Endothelial cell of umbilical vein (primary cell): ENCODE measurements at places on chromosomes 2 and 18.

DNA sequence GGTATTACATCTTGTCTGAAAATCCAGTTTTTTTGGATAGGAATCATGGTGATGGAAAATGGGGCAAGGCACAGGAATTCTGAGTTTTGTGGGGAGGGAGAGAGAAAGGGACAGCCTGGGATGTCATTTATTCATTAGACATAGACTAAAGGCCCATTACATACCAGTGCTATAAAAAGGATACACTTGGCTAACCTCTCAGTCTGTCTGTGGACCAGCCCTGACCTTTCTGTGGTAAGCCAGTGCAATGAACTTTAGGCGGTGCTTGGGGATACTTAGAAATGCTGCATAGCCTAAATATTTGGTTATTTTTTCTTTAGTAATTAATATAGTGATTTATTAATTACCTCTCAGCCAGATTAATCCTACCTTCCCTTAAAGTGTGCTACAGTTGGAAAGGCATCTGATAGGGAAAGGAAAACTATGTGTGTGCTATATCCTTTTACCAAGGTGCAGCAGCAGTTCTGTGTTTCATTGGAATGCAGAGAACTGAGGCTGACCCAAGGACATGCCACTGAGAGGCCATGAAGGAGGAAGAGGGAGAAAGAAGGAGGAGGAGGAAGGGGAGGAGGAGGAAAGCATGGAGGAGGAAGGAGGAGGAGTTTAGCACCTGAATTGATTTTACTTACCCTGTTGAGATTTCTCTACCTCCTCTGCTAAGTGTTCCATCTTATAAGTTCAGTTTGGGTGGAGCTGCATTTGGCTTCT, 37.5 kb downstream of the KCNS3 start:
- no peak overlapping the region for H3K4me3 ChIP-seq
- DNase-seq, result no peak
- no peak overlapping the region for H3K27ac ChIP-seq
- H3K4me1 ChIP-seq, result no peaks in the 10 kb centered on the region
- no peaks in the 10 kb centered on the region for H3K27me3 ChIP-seq
- no peaks in the 10 kb centered on the region for H3K36me3 ChIP-seq

- no peak for DNase-seq
- H3K36me3 ChIP-seq, result no peaks in the 10 kb centered on the region
- no peaks in the 10 kb centered on the region for H3K27me3 ChIP-seq
- H3K27ac ChIP-seq, result no peak overlapping the region
- no peak overlapping the region for H3K4me3 ChIP-seq
These were observed 50.5 kb upstream of the OTOS start for GRCh38 chr2:240191001-240191400.

GRCh38 chr2:29057006-29057405, 17.3 kb downstream of the PCARE start:
- no peaks in the 10 kb centered on the region for H3K4me1 ChIP-seq
- no peak for DNase-seq
- H3K27ac ChIP-seq, result no peak overlapping the region
- H3K27me3 ChIP-seq, result no peaks in the 10 kb centered on the region
- no peaks in the 10 kb centered on the region for H3K36me3 ChIP-seq

GRCh38 chr2:234496055-234496834, 636 bp downstream of the ARL4C start:
- no peaks in the 10 kb centered on the region for H3K27me3 ChIP-seq
- H3K36me3 ChIP-seq, result no peaks in the 10 kb centered on the region
- H3K27ac ChIP-seq, result peak overlapping the region; percentile 43
- H3K4me1 ChIP-seq, result peaks cover 16% of the 10 kb centered on the region
- peak; percentile 54 for DNase-seq

DNA sequence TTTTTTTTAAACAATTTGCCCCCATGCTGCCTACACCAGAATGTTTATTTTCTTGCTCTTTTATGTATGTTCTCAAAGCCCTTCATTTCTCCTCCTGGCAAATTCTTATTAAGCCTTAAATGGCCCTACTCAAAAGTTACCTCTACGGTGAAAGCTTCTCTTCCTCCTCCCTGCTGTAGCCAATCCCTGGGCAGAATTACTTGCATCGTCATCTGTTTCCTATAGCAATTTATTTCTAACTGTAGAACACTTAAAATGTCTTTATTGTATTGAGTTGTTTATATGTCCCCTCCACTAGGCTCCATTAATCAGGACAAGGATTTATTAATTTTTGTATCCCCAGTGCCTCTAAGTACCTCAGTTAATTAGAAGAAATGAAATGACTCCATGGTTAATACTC, 2.5 kb upstream of the RAD51AP2 start:
- DNase-seq, result no peak
- H3K36me3 ChIP-seq, result no peaks in the 10 kb centered on the region
- H3K4me1 ChIP-seq, result peaks cover 2% of the 10 kb centered on the region
- no peak overlapping the region for H3K4me3 ChIP-seq
- no peak overlapping the region for H3K27ac ChIP-seq

GRCh38 chr2:27427863-27428212, 593 bp upstream of the NRBP1 start:
- peaks cover 26% of the 10 kb centered on the region for H3K4me1 ChIP-seq
- no peaks in the 10 kb centered on the region for H3K27me3 ChIP-seq
- no peak for DNase-seq
- H3K4me3 ChIP-seq, result peak overlapping the region; percentile 93
- peak overlapping the region; percentile 86 for H3K27ac ChIP-seq

- H3K27me3 ChIP-seq, result no peaks in the 10 kb centered on the region
- peaks cover 9% of the 10 kb centered on the region for H3K4me1 ChIP-seq
- no peak overlapping the region for H3K4me3 ChIP-seq
- H3K36me3 ChIP-seq, result no peaks in the 10 kb centered on the region
These were observed 5.9 kb upstream of the RNF152 start for GRCh38 chr18:61898640-61899101.

- H3K4me3 ChIP-seq, result no peak overlapping the region
- H3K27ac ChIP-seq, result no peak overlapping the region
- H3K27me3 ChIP-seq, result peaks cover 7% of the 10 kb centered on the region
- DNase-seq, result no peak
These were observed 9.9 kb downstream of the AQP12B start for GRCh38 chr2:240672701-240673190.

DNA sequence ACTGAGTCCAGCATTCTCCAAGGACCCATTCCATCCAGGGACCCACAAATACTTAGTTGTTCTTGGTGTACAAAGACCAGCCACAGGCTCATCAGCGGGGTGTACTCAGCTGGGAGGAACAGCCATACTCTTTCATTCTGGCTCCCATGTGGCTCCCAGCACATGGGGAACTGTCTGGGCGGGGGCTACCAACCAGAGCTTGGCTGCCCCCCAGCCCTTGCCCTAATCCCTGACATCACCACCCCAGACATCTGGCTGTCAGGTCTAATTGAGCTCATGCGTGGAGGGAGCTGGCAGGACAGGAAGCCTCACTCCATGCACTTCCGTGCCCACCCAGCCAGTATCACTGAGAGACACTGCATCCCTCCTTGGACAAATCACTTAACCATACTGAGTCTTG, 283.6 kb downstream of the DYSF start:
- peaks cover 7% of the 10 kb centered on the region for H3K27me3 ChIP-seq
- H3K4me1 ChIP-seq, result no peaks in the 10 kb centered on the region
- no peak overlapping the region for H3K27ac ChIP-seq

DNA sequence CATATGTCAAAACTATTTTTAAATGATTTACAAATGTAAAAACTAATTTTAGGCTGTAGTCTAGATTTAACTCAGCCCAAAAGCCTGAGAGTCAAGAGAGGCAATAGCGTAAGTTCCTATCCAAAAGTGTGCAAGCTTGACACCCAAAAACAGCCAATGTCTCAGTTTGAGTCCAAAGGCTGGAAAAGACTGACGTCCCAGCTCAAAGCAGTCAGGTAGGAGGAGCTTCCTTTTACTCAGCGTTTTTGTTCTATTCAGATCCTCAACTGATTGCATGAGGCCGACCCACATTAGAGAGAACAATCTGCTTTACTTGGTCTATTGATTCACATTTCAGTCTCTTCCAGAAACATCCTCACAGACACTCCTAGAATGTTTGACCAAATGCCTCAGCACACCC, 51.8 kb downstream of the MYL12B start:
- no peak overlapping the region for H3K4me3 ChIP-seq
- H3K36me3 ChIP-seq, result no peaks in the 10 kb centered on the region
- H3K27me3 ChIP-seq, result no peaks in the 10 kb centered on the region
- no peak overlapping the region for H3K27ac ChIP-seq
- no peaks in the 10 kb centered on the region for H3K4me1 ChIP-seq

- H3K27me3 ChIP-seq, result no peaks in the 10 kb centered on the region
- H3K4me1 ChIP-seq, result no peaks in the 10 kb centered on the region
- H3K36me3 ChIP-seq, result no peaks in the 10 kb centered on the region
- DNase-seq, result no peak
- no peak overlapping the region for H3K4me3 ChIP-seq
These were observed 408.2 kb upstream of the HS6ST1 start for GRCh38 chr2:128726911-128727310.

DNA sequence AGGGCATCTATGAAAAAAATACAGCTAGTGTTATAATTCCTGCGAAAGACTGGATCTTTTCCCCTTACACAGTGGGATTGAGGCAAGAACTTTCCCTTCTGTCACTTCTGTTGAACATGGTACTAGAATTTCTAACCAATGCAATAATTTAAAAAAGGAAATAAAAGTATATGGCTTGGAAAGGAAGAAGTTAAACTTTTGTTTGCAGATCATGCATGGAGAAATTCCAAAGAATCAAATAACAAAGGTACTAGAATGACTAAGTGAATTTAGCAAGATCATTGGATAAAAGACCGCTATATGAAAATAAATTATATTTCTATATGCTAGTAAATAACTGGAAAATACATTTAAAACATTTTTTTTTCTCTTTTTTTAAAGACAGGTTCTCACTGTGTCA, 31.0 kb upstream of the SH3BP4 start:
- H3K4me1 ChIP-seq, result no peaks in the 10 kb centered on the region
- H3K36me3 ChIP-seq, result no peaks in the 10 kb centered on the region
- peaks cover 5% of the 10 kb centered on the region for H3K27me3 ChIP-seq
- no peak overlapping the region for H3K27ac ChIP-seq
- H3K4me3 ChIP-seq, result no peak overlapping the region
- no peak for DNase-seq

DNA sequence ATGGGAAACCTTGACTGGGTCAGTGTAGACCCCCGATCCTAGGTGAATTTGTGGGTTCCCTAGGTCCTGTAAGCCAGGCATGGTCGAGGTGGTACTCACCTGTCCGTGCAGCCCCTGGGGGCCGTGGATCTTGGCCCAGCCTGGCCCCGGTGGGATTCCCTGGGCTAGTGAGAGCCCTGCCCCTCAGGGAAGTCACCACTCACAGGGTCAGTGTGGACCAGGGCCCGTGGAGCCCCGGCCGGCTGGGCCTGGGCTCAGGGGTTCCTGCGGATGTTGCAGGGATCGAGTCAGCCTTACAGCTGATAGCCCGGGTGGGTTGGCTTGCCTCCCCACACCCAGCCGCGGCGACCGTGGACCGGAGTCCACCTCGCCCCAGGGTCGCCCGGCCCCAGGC, 528 bp downstream of the ATG9A start:
- peaks cover 15% of the 10 kb centered on the region for H3K4me1 ChIP-seq
- H3K27ac ChIP-seq, result peak overlapping the region; percentile 76
- H3K4me3 ChIP-seq, result peak overlapping the region; percentile 70
- no peak for DNase-seq

DNA sequence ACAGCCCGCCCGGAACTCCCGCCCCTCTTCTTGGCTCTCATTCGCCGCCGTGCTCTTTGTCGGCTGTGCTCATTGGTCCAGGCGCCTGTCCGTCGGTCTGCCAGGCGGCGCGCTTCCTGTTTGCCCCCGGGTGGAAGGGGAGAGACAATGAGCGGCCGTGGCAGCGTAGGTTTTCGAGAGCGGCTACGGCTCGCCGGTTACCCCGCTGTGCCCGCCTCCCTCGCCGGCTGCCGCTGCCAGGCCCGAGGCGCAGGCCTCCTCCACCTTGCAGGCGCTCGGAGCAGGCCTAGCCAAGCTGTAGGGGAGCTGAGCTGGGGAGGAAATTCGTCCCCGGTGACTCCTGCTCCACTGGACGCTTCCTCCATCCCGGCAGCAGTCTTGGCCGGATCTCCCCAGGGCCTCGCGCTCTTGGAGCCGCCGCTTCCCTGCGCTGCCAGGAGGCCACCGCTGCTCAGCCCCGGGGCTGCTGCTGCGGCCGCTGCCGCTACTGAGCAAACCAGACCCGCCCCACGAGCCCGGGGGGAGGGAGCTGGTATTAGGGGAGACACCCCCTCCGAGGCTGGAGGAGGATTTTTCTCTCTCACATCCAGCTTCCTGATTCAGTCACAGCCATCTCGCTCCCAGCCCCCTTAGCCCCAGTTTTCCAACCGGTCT, at the start of gene SP3:
Gene SP3 (minus strand): TSS at position 2 of the 654 bp plus-strand sequence. CDS start 202 bp downstream, outside the sequence.
- H3K4me1 ChIP-seq, result peaks cover 19% of the 10 kb centered on the region
- H3K4me3 ChIP-seq, result peak within 1 kb of the TSS; percentile 91
- no peaks in the 10 kb centered on the region for H3K27me3 ChIP-seq
- H3K36me3 ChIP-seq, result no peaks in the 10 kb centered on the region
- peak; percentile 98 for DNase-seq

DNA sequence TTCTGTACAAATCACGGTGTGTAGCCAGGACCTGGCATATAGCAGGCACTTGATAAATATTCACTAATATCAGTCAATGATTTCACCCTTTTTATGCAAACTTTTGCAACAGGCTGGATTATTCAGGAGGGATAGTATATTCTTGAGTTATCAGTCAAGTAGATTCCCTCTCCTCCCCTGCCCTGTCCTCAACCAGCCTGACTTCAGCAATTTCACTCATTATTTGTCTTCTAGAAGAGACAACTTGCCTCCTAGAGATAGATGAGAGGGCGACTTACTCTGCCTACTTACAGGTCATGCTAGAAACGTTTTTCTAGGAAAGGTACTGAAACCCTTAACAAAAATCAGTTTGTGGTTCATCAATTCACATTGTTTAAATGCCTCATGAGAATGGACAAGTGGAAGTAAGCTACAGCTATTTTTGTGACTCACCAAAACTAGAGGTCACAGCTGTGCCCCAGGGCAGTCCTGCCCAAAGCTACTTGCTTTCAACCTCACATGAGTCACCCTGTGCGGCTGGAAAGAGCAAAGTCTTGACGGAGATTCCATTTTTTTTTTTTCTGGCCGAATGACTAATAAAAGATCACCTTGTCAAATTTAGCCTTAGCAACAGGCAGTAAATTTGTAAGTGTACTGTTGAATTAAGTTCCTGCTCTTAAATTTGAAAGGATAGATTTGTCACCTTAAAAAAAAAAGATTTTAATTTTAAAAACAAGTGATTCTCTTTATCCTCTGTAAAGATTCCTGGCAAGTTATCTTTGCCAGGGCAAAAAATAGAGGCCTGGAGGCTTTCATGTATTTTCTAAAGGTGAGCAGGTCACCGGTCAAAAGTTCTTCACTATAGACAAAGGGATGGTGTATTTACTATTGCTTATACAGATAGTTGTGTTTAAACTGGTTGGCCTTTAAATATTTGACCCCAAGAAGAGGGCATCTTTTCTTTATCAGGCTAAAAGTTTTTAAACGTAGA, 109.0 kb upstream of the SLC35G4 start:
- H3K4me1 ChIP-seq, result peaks cover 27% of the 10 kb centered on the region
- no peak overlapping the region for H3K4me3 ChIP-seq
- H3K27me3 ChIP-seq, result no peaks in the 10 kb centered on the region
- no peaks in the 10 kb centered on the region for H3K36me3 ChIP-seq
- peak overlapping the region; percentile 83 for H3K27ac ChIP-seq
